Fibroblast of the conjunctiva (primary cell): ENCODE measurements at places on chromosomes 5 and 9.
A peak's percentile ranks its signal among the peaks of the same experiment; 100 is the strongest.

DNA sequence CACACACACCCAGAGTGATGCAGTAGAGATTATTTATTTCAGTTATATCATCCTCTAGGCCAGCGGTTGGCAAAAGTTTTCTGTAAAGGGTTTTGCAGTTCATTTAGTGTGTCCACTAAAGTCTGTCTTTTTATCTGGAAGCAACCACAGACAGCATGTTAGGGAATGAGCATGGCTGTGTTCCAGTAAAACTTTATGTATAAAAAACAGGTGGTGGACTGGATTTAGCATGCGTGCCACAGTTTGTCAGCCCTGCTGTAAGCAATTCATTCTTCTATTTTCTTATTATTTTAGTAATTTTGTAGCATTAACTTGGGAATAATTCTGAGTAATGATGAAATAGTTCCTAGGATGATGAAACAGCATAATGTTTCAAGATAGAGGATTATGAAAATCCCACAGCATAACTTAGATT, 51.7 kb downstream of the CCNH start:
- DNase-seq = peak; percentile 73

GRCh38 chr5:1356873-1357787, 12.2 kb upstream of the CLPTM1L start:
- no peak for DNase-seq

DNA sequence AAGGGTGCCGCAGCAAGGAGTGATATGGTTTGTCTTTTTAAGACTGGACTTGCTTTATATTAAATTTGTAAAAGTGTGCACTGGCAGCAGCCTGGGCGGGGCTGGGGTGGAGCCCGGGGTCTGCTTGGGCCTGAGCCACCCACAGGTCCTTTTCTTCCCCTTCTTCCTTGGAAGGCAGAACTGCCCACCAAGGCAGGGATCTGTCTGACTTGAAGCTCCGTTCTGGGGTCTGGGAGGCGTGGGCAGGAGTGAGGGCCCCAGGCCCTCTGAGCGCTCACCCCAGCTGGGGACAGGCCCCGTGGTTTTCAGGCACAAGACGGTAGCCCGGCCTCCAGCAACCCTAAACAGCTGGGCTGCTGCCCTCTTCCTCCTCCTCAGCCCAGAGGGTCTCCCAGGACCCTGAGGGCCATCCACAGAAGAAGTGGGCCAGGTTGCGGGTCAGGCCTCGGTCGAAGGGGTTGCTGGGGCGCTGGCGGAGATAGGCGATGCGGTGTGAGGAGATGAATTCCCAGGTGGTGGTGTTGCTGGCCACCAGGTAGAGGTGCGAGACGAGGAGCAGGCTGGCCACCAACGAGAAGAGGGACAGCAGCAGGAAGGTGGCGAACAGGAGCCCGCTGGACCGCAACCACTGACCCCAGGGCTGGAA, 3.0 kb downstream of the ZDHHC12 start:
- DNase-seq = no peak

- DNase-seq = peak; percentile 66
These were observed 1468.0 kb downstream of the FOXD4L5 start for GRCh38 chr9:63816751-63817621.

GRCh38 chr9:70696694-70697335, 282.4 kb upstream of the KLF9 start:
- DNase-seq = no peak
